HT1080 (cell line): ENCODE measurements at places on chromosomes 3 and 15.

DNA sequence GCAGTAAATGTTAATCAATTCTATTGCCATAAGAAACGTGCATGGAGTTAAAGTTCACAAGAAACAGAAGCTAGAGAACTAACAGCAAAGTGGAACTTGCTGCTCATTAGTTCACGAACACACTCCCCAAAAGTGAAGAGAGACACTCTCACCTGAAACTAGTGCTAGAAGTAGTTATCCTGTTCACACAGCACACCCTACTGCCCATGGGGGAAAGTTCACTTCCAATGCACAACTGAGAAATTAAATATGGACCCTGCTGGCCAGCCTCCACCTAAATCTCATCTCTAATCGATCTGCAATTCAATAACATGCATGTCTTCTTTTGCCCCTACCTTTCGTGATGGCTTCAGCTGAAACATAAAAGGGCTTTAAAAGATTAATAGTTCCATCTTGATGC, 39.4 kb upstream of the FRMD4B start:
- peak; percentile 35 for DNase-seq

DNA sequence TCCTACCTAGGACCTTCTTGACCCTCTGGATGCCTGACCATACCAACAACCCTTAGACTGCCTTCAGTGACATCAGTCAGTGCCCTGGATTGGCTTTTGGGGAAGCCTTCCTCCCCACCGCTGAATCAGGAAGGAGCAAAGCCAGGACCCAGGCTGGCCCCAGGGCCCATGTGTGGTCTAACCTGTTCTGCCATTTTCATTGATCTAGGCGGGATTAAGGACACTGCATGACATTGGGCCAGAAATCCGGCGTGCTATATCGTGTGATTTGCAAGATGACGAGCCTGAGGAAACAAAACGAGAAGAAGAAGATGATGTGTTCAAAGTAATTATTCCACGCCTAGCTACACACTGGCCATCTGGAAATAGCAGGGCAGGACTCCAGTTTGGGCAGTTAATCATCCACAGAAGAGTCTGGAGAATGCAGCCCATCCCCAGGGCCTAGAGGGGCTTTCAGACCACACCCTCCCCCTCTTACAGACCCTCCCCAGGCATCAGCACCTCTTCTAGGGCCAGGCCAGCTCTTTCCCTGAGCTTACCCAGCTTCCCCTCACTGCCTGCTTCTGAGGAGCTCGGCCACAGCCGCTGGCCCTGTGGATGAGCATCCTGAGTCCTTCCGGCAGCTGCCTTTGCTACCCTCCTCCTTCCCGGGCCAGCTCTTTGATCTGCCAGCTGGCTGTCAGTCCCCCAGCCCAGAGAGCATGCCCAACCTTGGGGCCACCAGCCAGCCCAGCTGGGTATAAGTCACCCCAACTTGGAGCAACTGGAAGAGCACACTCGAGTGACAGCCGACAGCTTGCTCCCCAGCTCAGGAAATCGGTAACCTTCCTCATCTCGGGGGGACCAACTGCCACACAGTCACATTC, 45.9 kb downstream of the CHDH start:
- DNase-seq, result no peak

- DNase-seq, result peak; percentile 43
These were observed 21.8 kb downstream of the DGKG start for GRCh38 chr3:186340204-186340603.

DNA sequence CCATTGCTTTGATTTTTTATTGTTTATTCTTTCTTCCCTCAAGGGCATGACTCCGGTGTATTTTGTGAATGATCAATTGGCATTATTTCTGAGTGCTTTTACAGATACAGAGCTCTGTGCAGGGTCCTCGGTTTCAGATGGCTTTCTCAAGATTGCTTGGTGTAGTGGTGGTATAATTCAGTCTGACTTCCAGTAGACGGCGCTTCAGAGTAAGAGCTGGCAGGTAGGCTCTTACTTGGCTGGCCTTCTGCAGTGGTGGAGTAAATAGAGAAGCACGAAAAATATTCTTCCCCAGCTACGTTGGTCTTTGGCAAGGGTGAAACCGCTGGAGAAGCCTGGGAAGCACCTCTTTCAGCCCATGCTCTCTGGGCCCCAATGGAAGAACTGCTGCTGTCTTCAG, 723.0 kb upstream of the BCHE start:
- peak; percentile 24 for DNase-seq

- no peak for DNase-seq
These were observed 151.4 kb downstream of the TIGIT start for GRCh38 chr3:114445233-114445632.
